Fibroblast of lung (primary cell): ENCODE measurements at places on chromosomes 1 and 21. TPM values are rescaled to one million over a fixed set of nuclear protein-coding genes. Genes with fewer than 3 reads are reported as not detected.
A peak's percentile ranks its signal among the peaks of the same experiment; 100 is the strongest.

GRCh38 chr21:42097860-42098454 lies 26.8 kb downstream of the UMODL1 start:
- DNase-seq = peak; percentile 97
- H3K27ac ChIP-seq = peak overlapping the region; percentile 87
- H3K4me1 ChIP-seq = peaks cover 6% of the 10 kb centered on the region
- no peaks in the 10 kb centered on the region for H3K36me3 ChIP-seq
- H3K27me3 ChIP-seq = no peaks in the 10 kb centered on the region

DNA sequence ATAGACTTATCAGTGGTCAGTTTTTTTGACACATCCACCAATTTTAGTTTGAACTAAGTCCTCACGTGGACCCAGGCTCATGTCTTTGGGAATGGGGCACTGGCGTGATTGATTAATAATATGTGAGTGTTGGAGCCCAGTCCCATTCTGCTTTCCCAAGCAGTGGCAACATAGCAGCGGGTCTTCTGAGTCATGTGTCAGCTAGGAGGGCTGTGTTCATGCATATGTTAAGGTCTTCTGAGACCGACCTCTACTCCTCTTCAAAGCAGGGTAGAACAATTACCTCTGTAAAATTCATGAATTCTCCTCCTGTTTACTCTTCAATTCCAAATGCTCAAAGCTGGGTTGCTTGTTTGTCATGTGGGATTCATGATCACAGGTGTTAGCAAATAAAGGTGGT lies 291.3 kb downstream of the CAMTA1 start:
- H3K4me3 ChIP-seq = no peak overlapping the region
- DNase-seq = no peak
- no peaks in the 10 kb centered on the region for H3K36me3 ChIP-seq
- no peaks in the 10 kb centered on the region for H3K27me3 ChIP-seq

DNA sequence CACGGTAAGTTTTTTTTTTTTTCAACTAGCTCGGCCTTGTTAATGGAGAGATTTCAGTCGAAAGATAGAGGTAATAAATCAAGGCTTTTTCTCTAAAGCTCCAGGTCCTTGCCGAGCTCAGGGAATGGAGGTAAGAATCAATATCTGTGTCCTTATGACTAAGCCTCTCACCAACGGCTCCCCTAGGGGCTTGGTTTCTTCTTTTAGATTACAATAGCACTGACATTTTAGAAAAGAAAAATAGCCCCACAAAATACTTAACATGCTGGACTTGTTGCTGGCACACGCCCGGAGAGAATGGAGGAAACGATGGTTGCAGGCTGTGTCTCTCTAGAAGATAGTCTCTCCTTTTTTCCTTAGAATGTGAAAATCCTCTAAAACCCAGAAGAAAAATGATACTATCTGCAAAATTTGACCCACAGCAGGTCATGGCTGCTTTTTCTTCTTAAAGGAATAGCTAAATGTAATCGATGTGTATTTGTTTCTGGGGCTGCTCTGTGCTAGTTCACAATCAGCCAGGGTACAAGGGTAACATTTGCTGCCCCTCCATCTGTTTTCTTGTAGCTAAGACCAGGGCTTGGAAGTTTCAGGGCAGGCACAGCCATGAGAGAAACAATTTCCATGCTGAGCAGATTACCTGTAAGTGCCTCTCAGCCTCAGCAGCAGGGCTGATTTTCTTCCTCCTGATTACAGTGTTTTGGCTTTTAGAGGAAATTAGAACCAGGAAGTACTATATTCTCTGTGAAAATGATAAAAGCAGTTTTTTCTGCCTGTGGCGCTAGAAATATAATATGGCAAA lies 86.2 kb upstream of the GNG12 start:
- no peaks in the 10 kb centered on the region for H3K27me3 ChIP-seq
- no peak overlapping the region for H3K27ac ChIP-seq
- DNase-seq = no peak
- no peak overlapping the region for H3K4me3 ChIP-seq

DNA sequence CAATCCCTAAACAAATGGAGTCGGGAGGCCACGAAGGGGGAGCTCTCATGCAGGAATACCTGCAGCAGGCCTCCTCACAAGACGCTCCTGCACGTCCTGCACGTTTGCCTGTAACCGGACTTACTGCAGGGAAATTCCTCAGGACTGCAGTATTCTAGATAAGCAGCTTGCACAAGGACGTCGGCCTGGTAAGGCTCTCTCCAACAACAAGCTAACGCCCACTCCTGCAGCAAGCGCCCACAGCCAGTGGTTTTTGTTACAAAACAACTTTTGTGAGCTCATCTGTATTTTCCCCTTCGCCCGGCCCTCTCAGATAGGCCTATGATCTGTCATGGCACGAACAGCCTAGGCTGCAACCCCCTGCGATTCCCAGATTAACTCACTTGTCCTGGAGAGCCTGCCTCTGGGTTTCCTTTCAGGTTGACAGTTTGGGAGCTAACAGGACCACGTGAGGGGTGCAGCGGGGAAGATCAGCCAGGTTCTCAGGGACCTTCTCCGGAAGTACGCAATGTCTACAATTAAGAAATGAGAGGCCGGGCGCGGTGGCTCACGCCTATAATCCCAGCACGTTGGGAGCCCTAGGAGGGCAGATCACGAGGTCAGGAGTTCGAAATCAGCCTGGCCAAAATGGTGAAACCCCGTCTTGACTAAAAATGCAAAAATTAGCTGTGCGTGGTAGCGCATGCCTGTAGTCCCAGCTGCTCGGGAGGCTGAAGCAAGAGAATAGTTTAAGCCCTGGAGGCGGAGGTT lies 921 bp upstream of the MIB2 start:
- H3K27ac ChIP-seq = peak overlapping the region; percentile 100
- peak overlapping the region; percentile 89 for H3K4me3 ChIP-seq

Gene TMCC2
- 4.1 and 6.9 TPM in 2 replicates for total RNA-seq

Gene SLC45A1
- 2.3 and 2.6 TPM in 2 replicates for total RNA-seq
